ENCODE measurements at places on chromosomes 7 and 10. TPM values are rescaled to one million over a fixed set of nuclear protein-coding genes. Genes with fewer than 3 reads are reported as not detected.

Gene PRSS2
- not detected for total RNA-seq

Gene MRM2
- total RNA-seq = 30.6 TPM

- no peak for DNase-seq
These were observed 199.2 kb downstream of the MALRD1 start for GRCh38 chr10:19247843-19248242.

DNA sequence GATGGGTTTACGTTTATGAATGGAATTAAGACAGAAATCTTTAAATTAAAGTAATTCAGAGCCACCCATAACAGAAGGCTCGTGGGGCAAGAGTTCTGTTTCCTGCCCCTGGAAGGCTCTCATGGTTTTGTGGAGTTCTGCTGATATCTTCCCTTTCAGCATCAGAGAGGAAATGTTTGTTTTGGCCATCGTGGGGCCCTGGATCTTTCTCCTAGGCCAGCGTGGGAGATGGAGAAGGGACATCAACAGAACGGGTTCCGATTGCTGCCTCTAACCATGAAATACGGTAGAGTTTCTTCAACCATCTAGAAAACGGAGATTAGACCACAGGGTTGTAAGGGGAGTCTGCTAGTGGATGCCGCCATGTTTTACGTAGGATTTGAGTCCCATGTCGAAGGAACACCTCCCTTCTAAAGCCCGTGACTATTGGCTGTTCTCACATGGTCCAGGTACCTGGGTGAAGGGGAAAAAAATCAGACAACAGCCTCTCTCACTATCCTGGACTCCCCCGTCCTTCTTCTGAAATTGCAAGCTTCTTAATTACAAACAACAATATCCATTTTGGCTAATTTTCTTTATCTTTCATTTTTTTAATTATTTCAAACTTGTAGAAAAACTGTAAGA, 169.1 kb upstream of the CELF2 start:
- no peak for DNase-seq

- DNase-seq = no peak
These were observed 120.9 kb upstream of the ABCB5 start for GRCh38 chr7:20494566-20494965.

- no peak for DNase-seq
These were observed 32.2 kb upstream of the EPHB6 start for GRCh38 chr7:142822714-142823113.

GRCh38 chr10:74612195-74612594, 214.2 kb upstream of the KAT6B start:
- no peak for DNase-seq

- no peak for DNase-seq
These were observed 3.6 kb upstream of the ZEB1 start for GRCh38 chr10:31315453-31315852.

Measured in neural progenitor cell (in vitro differentiated cells).